ENCODE measurements at places on chromosomes 16 and 17. TPM values are rescaled to one million over a fixed set of nuclear protein-coding genes. Genes with fewer than 3 reads are reported as not detected.
A peak's percentile ranks its signal among the peaks of the same experiment; 100 is the strongest.

CACNG1 gene
- not detected for total RNA-seq

- DNase-seq = no peak
These were observed 43.7 kb upstream of the GOSR1 start for GRCh38 chr17:30433514-30433913.

DNA sequence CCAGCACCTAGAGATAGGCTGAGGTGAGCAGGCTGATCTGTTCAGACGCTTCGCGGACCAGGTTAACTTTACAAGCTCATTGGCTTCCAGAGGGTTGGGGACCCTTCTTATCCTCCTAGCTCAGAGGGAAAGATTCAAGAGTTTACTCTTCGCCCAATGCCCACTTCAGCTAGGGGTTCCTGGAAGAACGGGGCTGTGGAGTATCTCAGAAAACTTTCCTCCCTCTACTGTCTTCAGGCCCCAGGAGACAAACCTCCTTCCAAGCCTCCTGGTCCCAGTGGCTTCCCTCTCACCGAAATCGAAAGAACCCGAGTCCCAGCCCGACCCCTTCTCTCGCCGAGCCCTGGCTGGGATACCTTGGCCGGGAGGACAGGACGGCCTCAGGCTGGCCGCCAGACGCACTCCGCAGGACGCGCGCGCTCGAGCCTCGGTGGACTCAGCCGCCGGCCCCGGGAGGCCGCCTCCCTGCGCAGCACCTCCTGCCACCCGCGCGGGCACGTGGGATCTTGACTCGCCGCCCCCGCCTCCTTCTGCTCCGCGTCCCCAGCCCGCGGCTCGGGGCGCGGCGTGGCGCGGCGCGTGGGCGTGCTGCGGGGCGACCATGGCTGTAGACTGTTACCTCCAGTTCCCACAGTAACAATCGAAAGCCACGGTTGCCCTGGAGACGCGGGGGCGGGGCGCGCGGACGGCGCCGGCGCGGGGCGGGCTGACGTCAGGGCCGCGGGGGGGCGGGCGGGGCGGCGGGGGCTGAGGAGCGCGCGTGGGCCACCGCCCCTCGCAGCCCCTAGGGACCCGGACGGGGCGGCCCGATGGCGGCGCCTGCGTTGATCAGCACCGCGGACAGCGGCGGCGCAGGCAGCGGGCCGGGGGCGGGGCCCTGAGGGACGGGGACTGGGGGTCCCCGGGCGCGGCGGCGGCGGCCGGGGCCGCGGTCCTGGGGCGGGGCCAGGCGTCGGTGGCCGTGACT, 5.3 kb upstream of the HIC1 start:
- DNase-seq = peak; percentile 92

- no peak for DNase-seq
These were observed 1.9 kb downstream of the OR1F1 start for GRCh38 chr16:3189869-3190268.

DNA sequence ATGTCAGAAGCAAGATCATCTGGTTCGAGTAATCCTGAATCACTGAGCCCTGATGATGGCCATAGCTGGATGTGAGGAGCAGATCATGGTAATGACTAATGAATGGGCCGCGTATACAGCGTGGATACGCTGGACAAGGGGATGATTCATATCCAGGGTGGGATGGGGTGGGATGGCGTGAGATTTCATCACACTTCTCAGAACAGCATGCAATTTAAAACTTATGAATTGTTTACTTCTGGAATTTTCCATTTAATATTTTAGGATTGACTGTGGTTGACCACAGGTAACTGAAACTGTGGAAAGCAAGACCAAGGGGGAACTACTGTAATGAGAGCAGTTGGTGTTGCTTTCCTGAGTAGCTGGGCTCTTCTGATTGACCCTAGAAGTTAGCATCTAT, 225.5 kb downstream of the STX8 start:
- no peak for DNase-seq

DNA sequence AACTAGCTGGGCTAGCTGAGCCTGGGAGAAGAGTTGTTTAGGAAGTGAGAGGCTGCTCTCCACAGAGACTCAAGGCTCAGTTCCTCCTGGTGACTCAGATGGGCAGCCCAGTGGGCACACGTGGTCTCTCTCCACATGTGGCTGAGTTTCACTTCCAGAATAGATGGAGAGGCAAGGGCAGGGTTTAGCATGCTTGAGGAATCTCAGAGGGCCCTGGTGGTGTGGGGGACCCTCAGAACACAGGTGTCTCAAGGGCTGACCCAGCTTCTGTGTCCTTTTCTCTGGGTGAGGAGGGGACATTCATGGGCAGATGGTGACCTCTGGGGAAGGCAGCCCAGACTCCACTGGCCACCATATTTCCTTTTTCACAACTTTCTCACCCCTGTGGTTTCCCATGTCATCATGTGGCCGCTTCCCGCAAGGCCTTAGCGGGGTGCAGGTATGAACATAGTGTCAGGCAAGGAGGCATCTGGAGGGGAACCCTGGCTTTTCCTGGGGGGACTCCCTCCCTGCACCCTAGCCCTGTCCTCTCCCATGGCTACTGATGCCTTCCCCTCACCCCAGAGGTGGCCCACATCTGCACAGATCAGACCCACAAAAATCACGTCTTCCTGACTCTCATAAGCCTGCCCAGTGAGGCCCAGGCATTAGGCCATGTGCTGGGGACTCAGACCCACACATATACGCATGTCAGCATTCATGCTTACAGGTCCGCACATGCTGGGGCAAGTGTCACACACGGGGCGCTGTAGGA, 3.3 kb downstream of the GRN start:
- DNase-seq = peak; percentile 58

DNA sequence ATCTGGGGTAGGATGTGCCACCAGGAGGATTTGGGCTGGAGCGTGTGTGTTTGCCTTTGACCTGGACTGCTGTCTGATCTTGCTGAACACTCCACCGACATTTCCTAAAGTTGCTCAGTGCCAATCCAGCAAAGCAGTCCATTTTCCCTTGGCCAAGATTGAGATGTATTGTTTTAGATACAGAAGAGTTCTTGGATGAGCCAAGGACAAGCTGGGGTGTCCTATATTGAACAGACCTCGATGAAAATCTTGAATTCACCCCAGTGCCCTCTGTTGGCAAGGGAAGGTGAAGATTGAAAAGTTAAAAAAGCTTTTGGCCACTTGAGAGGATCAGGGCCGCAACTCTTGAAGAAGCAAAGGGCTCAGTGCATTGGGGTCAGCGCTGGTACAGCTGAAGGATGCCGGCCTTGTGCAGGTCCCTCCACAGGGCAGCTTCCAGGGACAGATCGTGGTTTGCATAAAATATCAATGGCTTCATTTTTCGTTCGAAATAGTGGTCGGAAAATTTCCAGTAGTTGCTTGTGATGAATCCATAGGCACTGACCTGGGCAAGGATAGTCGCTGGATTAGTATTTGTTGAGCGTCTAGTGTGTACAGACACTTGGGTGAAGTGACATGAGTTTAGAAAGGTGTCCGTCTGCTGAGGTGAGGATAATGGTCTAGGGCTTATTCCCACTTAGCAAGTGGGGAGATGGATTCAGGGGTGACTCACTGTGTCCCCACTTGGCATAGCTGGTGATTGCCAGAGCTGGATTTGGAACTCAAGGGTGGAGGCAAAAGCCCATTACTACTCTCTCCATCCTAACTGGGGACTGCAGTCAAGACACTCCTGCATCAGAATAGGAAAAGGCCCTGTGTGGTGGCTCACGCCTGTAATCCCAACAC, 19.7 kb downstream of the ST6GALNAC2 start:
- DNase-seq = no peak
